ENCODE measurements at places on chromosomes 7 and 10. TPM values are rescaled to one million over a fixed set of nuclear protein-coding genes. Genes with fewer than 3 reads are reported as not detected.

The ADAP1 gene
- total RNA-seq, result 11.3 TPM

The RPEL1 gene
- not detected for total RNA-seq

The ZPBP gene
- 5.7 TPM for total RNA-seq

The RPP38 gene
- total RNA-seq, result 11.1 TPM

The ACSL5 gene
- total RNA-seq, result 3.6 TPM

The GGCT gene
- total RNA-seq, result 21.2 TPM

The LRRC18 gene
- not detected for total RNA-seq

The OR13A1 gene
- total RNA-seq, result not detected

The FLNC gene
- total RNA-seq, result 92.8 TPM

The HYAL4 gene
- not detected for total RNA-seq

The TET1 gene
- total RNA-seq, result 55.9 TPM

The NPSR1 gene
- total RNA-seq, result 0.99 TPM

The NME8 gene
- not detected for total RNA-seq

The IFIT3 gene
- total RNA-seq, result 11.8 TPM

The HOGA1 gene
- 1.6 TPM for total RNA-seq

The LIPN gene
- not detected for total RNA-seq

The GJD4 gene
- not detected for total RNA-seq

The SORBS1 gene
- total RNA-seq, result 72.9 TPM

The CPN1 gene
- total RNA-seq, result not detected

The PRPS1L1 gene
- total RNA-seq, result not detected

The SPDYE16 gene
- total RNA-seq, result 1.2 TPM

The ECD gene
- total RNA-seq, result 42.8 TPM

The ACHE gene
- 25.7 TPM for total RNA-seq

The ADRB1 gene
- 1.6 TPM for total RNA-seq

The MAGI2 gene
- 49.4 TPM for total RNA-seq

The LHFPL3 gene
- 13.6 TPM for total RNA-seq

The AQP1 gene
- 75.8 TPM for total RNA-seq

The C7orf57 gene
- 0.22 TPM for total RNA-seq

The SEMA3D gene
- total RNA-seq, result 53.6 TPM
